Stimulated activated CD4-positive, alpha-beta T cell treated with anti-CD3 and anti-CD28 coated beads, Interleukin-12 subunit alpha, Interleukin-12 subunit beta, amount 100 ng/mL, for 48 hours (primary cell): ENCODE measurements at places on chromosomes 7 and 10.

DNA sequence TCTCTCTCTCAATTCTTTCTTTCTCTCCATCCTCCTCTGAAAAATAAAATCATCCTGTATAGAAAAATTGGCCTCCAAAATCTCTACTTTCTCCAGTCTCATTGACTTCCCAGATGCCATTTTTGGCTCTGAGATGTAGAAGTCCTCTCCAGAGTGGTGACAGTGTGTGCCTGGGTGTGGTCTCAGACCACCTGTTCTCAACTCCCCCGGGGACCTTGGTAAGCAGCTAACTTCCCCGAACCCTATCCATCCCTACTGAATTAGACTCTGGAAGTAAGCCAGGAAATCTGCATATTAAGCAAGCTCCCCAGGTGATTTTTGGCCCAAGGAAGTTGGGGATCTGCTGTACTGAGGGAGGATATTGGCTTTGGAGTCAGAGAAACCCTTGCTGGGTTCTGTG lies 120.5 kb downstream of the WDR11 start:
- no peak for DNase-seq

- no peak for DNase-seq
Observed at GRCh38 chr7:134730411-134730829, 49.0 kb upstream of the CALD1 start.

DNA sequence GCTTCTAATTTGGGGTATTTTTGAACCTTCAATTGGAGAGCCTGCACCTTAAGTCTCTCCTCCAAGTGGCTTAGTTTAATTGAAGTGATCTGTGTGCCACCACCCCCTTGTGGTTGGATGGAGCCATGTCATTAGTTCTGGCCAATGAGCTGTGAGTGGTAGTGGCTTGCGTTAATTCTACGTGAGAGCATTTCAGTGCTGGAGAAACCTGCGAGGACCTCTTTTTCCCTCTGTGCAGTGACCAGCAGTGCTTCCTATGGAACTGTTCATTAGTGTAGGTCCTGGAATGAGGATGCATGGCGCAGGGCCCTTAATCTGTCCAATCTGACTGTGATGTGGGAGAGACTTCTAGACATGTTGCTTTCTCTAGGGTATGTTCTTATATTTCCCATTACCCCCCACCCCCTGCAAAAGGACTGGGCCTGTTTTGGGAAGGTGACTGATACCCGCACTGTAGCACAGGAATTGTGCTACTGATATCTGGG lies 3.8 kb downstream of the HILPDA start:
- DNase-seq = peak; percentile 36

DNA sequence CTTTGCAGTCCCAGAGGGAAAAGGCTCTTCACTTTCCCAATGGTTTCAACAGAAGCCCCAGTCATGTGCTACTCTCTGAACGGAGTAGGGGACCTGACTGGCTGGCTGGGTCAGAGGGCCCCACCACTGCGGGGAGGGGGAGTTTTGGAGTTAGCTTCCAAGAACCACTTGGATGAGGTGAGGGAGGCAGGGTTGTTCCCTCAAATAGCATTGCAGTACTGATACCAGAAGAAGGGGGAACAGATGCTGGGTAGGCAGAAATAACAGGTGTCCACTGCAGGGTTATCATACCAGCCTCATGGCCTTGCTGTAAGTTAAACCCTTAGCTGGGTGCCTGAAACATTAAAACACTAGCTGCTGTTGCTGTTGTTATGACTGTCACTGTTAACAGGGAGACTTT lies 131.3 kb downstream of the UBE2H start:
- no peak for DNase-seq

GRCh38 chr10:125008689-125009638 lies 67.0 kb downstream of the ZRANB1 start:
- no peak for DNase-seq

DNA sequence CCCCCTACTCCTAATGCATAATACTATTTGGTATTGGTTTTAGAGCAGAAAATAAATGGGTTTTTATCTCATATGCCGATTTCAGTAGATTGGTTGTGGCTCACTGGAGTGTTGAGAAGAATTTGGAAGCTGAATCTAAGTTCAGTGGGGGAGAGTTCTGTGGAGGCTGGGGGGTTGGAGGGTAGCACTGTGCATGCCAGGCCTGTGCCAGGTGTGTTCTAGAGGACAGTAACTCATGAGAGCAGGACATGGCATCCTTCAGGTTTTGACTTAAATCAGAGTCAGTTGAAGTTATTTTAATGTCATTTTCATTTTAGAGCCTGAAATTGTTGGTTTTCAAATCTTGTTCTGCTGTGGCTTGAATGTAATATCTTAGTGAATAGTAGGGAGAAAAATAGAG lies 79.5 kb downstream of the EEPD1 start:
- DNase-seq = no peak

DNA sequence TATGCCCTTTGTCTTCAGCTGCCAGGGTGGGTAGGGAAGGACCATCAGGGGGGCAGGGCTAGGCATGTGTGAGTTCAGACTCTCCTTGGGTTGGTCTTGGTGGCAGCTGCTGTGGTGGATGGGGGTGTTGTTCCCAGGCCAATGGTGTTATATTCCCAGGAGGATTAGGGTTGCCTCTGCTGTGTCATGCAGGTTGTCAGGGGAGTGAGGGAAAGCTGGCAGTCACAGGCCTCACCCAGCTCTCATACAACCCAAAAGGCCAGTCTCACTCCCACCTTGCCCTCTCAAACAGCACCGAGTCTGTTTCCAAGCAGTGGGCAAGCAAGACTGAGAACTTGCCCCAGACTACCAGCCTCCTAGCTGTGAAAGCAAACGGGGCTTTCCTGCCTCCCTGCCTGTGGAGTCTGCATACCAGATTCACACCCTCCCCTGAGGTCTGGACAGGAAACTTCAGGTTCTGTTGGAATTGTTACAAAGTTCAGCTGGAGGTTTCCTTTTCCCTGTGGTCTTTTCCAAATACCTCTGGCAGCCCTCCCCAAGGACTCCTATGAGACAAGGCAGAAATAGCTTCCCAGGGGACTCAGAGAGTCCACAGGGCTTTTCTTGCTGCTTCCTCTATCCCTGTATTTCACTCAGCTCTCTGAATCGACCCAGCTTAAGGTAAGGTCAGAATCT lies 1.4 kb downstream of the HYAL4 start:
- no peak for DNase-seq

DNA sequence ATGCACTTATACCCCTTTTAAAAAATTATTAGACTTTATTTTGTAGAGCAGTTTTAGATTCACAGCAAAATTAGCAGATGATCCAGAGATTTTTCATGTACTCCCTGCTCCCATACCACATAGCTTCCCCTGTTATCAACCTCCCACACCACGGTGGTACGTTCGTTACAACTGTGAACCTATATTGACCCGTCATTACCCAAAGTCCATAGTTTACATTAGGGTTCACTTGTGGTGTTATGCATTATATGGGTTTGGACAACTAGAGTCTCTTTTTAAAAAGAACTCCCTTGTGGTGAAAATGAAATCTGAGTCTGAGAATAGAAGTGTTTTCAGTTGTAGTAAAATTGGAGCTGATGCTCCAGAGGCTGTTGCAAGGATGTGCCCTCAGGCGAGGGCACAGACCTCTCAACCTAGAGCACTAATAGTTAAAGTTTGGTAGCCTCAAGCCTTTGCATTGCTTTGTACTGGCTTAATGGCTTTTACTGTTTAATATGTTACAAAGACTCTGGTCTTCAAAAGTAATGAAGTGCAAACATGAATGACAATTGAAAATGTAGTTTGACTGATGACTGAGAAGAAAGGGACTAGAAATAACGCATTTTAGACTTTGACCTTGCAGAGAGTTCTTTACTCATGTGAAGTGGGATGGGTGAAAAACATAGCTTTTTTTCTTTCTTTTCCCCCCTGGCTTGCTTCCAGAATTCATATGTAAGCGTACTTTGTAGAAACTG lies 30.6 kb upstream of the CSTF2T start:
- DNase-seq = no peak

GRCh38 chr10:132961787-132962622 lies 19.6 kb upstream of the CFAP46 start:
- peak; percentile 74 for DNase-seq

- no peak for DNase-seq
Observed at GRCh38 chr10:26384600-26384999, 53.5 kb upstream of the APBB1IP start.

DNA sequence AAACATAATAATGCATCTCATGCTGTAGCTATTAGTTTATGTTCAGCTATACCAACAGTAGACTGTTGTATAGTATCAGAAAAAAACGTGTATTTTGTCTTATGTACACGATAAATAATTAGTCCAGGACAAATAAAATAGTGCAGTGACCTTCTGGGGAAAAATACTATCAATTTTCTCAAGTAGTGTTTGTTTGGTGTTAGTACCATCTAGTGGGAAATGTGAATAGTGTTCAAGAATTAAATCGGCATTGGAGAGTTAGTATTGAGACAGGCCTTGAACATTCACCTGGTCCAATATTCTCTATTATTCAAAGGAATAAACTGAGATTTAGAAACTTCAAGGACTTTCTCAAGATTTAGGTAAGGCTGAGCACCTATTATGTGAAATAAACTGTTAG lies 21.7 kb upstream of the OR2A5 start:
- no peak for DNase-seq

DNA sequence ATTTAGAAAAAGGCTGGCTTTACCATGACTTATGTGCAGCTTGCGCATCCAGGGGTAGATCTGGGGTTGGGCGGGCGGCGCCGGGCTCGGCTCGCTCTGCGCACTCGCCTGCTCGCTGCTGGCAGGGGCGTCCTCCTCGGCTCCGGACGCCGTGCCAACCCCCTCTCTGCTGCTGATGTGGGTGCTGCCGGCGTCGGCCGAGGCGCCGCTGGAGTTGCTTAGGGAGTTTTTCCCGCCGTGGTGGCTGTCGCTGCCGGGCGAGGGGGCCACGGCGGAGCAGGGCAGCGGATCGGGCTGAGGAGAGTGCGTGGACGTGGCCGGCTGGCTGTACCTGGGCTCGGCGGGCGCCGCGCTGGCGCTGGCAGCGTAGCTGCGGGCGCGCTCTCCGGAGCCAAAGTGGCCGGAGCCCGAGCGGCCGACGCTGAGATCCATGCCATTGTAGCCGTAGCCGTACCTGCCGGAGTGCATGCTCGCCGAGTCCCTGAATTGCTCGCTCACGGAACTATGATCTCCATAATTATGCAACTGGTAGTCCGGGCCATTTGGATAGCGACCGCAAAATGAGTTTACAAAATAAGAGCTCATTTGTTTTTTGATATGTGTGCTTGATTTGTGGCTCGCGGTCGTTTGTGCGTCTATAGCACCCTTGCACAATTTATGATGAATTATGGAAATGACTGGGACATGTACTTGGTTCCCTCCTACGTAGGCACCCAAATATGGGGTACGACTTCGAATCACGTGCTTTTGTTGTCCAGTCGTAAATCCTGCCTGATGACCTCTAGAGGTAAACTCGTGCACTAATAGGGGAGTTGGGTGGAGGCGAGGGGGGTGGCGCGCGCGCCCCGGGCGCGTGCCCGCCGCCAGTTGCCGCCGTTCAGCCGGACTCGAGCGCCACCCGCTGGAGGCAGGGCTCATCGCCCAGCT lies at the start of gene HOXA5:
Gene HOXA5 (minus strand): TSS at position 659 of the 927 bp plus-strand sequence. CDS start 74 bp downstream, at position 585.
- DNase-seq = no peak

GRCh38 chr7:51255036-51255435 lies 61.6 kb downstream of the COBL start:
- no peak for DNase-seq

DNA sequence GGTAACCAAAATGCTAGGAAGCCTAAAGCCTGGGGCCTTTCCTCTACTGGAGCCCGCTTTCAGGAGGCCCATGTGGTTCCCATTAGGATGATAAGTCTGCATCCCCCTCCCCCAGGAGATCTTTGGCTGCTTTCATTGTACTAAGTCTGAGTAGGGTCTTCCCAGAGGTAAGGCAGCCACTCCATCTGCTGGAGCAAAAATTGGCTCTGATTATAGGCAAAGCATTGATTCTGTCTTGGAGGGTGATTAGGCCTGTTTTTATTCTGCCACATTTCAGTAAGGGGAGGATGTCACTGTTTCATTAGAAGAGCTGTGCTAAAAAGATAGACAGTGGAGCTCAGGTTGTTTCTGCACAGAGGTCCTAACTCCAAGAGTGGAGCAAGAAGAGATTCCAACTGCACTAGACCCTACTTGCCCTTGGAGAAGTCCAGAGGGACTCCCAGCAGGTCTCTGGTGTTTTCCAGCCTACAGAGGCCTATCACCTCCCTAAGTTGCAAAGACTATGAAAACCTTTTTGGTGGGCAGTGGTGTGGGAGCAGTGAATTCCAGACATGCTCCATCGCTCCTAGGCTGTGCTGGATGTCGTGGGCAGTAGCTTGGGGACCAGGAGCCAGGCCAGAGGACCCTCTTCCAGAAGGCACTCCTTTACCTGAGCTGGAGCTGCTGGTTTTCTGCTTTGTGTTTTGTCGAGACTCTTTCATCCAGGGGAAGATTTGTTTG lies 7.1 kb upstream of the HOXA2 start:
- DNase-seq = no peak

DNA sequence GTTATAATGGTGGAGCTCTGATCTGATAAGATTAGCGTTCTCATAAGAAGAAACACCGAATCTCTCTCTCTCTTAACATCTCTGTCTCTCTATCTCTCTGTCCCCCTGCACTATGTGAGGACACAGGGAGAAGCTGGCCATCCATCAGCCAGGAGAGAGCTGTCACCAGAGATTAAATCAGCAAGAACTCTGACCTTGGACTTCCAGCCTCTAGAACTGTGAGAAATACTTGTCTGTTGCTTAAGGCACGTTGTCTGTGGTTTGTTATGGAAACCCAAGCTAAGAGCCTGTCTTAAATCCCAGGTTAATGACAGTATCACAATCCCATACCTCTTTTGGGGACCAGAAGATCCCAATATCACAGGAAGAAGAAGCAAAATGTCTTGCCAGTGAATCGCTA lies 132.0 kb upstream of the AKR1E2 start:
- DNase-seq = no peak

DNA sequence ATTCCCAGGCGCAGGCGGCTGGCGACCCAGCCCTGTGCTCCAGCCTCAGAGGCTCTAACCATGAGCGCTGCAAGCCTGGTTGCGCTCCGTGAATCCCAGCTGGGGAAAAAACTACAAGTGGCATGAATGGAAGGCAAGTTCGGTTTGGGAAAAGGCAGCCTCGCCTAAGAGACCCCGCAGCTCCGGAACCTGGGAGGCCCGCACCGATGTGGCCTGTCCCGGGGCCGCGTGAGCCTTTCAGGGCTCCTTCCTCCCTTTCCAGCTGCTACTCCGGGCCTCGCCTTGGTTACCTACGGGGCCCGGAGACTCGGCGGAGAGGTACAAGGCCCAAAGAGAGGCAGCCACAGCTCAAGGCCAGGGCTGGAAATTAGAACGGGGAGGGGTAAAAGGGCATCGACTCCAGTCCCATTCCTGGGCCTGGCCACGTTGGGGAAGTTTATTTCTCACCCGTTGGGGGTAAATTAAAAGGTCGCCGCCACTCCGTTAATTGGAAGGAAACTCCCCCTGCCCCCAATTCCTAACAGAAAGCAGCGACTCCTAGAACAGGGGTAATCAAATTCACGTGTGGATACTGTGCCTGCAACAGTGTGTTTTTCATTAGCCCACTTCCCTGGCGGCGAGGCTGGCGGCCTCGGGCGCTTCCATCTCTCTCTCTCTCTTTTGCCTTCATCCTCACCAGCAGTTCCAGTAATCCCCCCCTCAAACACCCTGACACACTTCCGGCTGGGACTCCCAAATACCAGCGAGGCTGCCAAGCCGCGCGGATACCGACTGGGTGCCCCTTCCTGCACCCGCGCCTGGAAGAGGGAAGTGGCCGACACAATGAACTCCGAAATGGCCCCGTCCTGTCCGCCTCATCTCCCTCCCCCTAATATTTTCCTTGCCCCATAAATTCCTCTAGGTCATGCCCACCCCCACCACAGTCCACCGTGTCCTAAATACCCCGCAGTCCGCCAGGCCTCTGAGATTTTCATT lies 1.5 kb upstream of the HOXA9 start:
- DNase-seq = no peak

GRCh38 chr10:44389150-44389549 lies 4.3 kb upstream of the CXCL12 start:
- DNase-seq = no peak
